Thoracic aorta endothelial cell (primary cell): ENCODE measurements at places on chromosomes 13 and 19. TPM values are rescaled to one million over a fixed set of nuclear protein-coding genes. Genes with fewer than 3 reads are reported as not detected.

The ERICH4 gene
- total RNA-seq: not detected in 2 replicates

The TMPRSS9 gene
- under 0.01 TPM in 1 of 2 replicates, not detected in the other for total RNA-seq

The POGLUT2 gene
- total RNA-seq: 20.9 and 24.3 TPM in 2 replicates

The LAIR1 gene
- total RNA-seq: not detected in 2 replicates

The FGF21 gene
- total RNA-seq: not detected in 2 replicates

The F2RL3 gene
- total RNA-seq: 2.4 and 2.7 TPM in 2 replicates

The PRKCG gene
- total RNA-seq: under 0.01 and 0.22 TPM in 2 replicates

The NMRK2 gene
- not detected in 2 replicates for total RNA-seq

The ENOX1 gene
- 2.8 and 11.0 TPM in 2 replicates for total RNA-seq

The PPP1R12C gene
- total RNA-seq: 56.1 and 64.4 TPM in 2 replicates

The ZNF460 gene
- total RNA-seq: 51.1 and 66.4 TPM in 2 replicates

The ZNF534 gene
- total RNA-seq: not detected in 2 replicates

The CPB2 gene
- not detected in 2 replicates for total RNA-seq

The FPR3 gene
- total RNA-seq: not detected in 2 replicates

The ZNF541 gene
- total RNA-seq: 0.14 TPM in 1 of 2 replicates, not detected in the other

The CGB8 gene
- total RNA-seq: not detected in 2 replicates

The TNFSF11 gene
- not detected in 2 replicates for total RNA-seq

The BIVM gene
- 22.7 and 30.4 TPM in 2 replicates for total RNA-seq

The ATP4A gene
- not detected in 2 replicates for total RNA-seq

The KBTBD7 gene
- 5.2 and 6.2 TPM in 2 replicates for total RNA-seq

The DAND5 gene
- not detected in 2 replicates for total RNA-seq

The PABPC3 gene
- 0.22 and 0.27 TPM in 2 replicates for total RNA-seq

The ADGRE3 gene
- not detected in 2 replicates for total RNA-seq

The SLITRK6 gene
- total RNA-seq: not detected in 2 replicates

The CCDC61 gene
- 6.0 and 6.8 TPM in 2 replicates for total RNA-seq

The SIGLEC14 gene
- 0.14 TPM in 1 of 2 replicates, not detected in the other for total RNA-seq

The CAPNS1 gene
- 241 and 313 TPM in 2 replicates for total RNA-seq

The PSG3 gene
- not detected in 2 replicates for total RNA-seq

The FBXO17 gene
- total RNA-seq: 13.8 and 24.1 TPM in 2 replicates

The CGB1 gene
- not detected in 2 replicates for total RNA-seq

The CBLC gene
- not detected in 2 replicates for total RNA-seq

The RFPL4A gene
- not detected in 2 replicates for total RNA-seq

The PPAN gene
- total RNA-seq: 25.0 and 31.6 TPM in 2 replicates

The SEMA6B gene
- 116 and 141 TPM in 2 replicates for total RNA-seq

The PLPPR3 gene
- 0.07 and 0.40 TPM in 2 replicates for total RNA-seq

The FLT3LG gene
- 2.4 and 3.1 TPM in 2 replicates for total RNA-seq

The VSIG10L gene
- 0.27 and 0.29 TPM in 2 replicates for total RNA-seq

The SPINT2 gene
- 3.1 and 3.5 TPM in 2 replicates for total RNA-seq

The OSCAR gene
- not detected in 2 replicates for total RNA-seq

The OR7D2 gene
- 0.22 and 0.27 TPM in 2 replicates for total RNA-seq
